Right ventricle myocardium superior (tissue), 1 donor: ENCODE measurements at places on chromosomes 2 and 18. TPM values are rescaled to one million over a fixed set of nuclear protein-coding genes. Genes with fewer than 3 reads are reported as not detected.
A peak's percentile ranks its signal among the peaks of the same experiment; 100 is the strongest.

- no peak for DNase-seq
Measured at GRCh38 chr2:233761040-233761769, 1.1 kb downstream of the UGT1A1 start.

GRCh38 chr2:235506291-235506996, 12.6 kb downstream of the AGAP1 start:
- DNase-seq, result no peak

- no peak for DNase-seq
Measured at GRCh38 chr18:62464266-62464665, 58.6 kb upstream of the ZCCHC2 start.

- DNase-seq, result peak; percentile 71
Measured at GRCh38 chr2:126656431-126657147, 631 bp downstream of the GYPC start.

Gene UGT1A4
- not detected for total RNA-seq

Gene DOK1
- 3.8 TPM for total RNA-seq

- no peak for DNase-seq
Measured at GRCh38 chr2:170238776-170239175, 60.8 kb downstream of the MYO3B start.

DNA sequence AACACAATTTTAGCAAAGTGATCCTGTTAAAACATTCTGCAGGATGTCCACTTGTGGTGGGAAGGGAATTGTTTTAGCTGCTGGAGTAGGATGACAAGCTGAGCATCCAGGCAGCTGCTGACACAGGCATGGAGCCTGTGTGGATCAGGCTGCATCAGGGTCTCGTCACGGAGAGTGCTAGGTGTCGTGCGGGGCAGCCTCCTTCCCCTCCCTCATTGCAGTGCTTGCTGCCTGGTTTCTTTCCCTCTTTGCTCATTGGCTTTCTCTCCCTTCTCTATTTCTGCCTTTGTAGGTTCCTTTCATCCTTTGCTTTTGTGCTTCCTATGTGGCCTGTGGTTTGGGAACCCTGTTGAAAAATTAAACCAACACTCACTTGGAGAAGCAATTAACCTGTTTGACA, 172.9 kb downstream of the TPGS2 start:
- no peak for DNase-seq

Gene NIF3L1
- total RNA-seq, result 15.3 TPM

GRCh38 chr2:95333888-95334338, 36.8 kb downstream of the KCNIP3 start:
- peak; percentile 21 for DNase-seq

DNA sequence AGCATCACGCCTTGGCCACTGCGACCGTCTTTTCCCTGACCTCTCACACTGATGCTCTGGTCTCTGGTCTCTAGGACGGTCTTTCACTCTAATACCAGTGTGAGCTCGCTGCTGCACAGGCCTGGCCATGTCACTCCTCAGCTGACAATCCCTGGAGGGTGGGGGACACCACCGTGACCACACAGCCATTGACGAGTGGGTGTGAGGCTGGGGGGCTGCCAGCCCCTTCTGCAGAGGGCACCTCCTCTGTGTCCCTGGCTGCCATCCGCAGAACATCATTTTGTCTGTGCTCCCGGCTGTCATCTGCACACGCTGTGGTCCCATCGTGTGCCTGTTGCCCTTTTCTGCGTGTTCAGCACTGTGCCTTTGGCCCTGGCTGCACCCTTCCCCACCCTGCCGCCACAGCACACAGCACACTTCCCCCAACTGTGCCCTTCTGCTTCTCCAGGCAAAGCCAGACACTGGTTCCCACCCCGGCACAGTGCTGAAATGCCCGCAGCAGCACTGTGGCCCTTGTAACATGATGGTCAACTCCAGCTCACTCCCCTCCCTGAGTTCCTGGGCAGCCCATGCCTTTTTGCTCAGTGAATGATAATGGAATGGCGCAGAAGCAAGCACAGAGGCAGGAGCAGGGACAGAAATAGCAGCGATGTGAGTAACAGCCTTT, 30.4 kb upstream of the INHBB start:
- DNase-seq, result no peak

Gene PAIP2B
- 69.7 TPM for total RNA-seq

Gene REG1A
- not detected for total RNA-seq

Gene COLEC12
- 9.1 TPM for total RNA-seq

GRCh38 chr2:109447776-109448175, 166.0 kb downstream of the SEPTIN10 start:
- no peak for DNase-seq

Gene CGREF1
- 1.4 TPM for total RNA-seq

Gene CRYGC
- total RNA-seq, result not detected

Gene SLC5A7
- total RNA-seq, result 0.19 TPM

Gene MEP1B
- not detected for total RNA-seq

Gene MPP4
- not detected for total RNA-seq

Gene PCARE
- total RNA-seq, result 0.67 TPM

Gene ITPRID2
- 65.6 TPM for total RNA-seq

GRCh38 chr2:212109217-212109616, 429.4 kb downstream of the ERBB4 start:
- DNase-seq, result no peak

DNA sequence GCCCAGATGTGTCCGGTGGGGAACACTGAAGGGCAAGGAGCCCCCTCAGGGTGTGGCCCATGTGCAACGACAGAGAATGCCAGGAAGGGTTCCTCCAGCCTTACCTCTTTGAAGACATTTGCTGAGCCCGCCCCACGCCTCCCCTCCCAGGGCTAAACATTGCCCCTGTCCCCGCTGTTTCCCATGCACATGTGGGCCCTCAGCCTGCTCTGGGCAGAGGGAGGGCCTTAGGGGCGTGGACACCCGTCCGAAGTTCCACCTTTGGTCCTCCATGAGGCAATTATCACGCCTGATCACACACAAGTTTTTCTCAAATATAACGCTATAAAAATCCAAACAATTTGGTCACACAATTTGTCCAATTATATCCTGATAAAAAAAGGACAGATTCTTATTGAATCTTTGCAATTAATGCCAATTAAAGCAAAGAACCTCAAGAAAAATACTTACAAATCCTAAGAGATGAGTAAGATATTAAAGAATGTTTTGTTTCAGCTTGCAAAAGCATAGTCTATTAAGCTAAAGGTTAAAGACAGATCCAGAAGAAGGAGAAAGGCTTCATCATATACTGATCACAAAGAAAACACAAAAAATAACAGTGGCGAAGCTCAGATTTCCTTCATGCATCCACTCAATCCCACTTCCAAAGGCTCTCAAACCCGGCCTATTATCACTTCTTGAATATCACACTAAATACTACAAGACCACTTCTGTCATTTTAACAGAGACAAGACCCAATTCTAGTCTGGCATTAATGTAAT, 55.2 kb upstream of the LDLRAD4 start:
- DNase-seq, result no peak

- DNase-seq, result no peak
Measured at GRCh38 chr2:138703242-138703641, 76.9 kb downstream of the NXPH2 start.

GRCh38 chr2:200962811-200963123, 693 bp downstream of the ORC2 start:
- no peak for DNase-seq

DNA sequence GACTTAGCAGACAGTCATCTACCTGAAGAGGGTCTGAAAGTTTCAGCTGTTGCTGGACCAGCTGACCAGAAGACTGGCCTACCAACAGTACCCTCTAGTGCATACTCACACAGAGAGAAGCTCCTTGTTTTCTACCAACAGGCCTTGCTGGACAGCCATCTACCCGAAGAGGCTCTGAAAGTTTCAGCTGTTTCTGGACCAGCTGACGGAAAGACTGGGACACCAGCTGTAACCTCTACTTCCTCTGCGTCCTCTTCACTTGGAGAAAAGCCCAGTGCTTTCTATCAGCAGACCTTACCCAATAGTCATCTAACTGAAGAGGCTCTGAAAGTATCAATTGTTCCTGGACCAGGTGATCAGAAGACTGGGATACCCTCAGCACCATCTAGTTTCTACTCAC, 63.2 kb downstream of the ALMS1 start:
- no peak for DNase-seq

Gene MYO7B
- 0.32 TPM for total RNA-seq

Gene COL6A3
- 64.9 TPM for total RNA-seq

DNA sequence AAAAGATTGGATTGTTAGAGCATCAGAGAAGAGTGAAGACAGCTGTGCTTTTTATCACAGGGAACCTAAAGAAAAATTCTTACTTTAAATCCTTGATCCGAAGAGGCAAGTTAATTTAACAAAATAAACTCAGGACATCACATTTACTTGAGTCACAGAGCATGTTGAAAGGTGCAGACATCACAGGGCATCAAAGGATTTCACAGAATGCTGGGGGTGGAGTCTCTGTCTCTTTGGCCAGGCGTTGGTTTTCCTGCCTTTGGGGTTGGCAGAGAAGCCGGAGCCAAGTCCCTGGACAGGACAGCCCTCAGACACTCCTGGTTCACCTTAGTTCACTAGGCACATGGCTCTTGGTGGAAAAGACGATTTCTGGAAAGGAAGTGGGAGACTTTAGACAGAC, 56.3 kb downstream of the SH3RF3 start:
- DNase-seq, result peak; percentile 54
